Hematopoietic multipotent progenitor cell (in vitro differentiated cells): ENCODE measurements at places on chromosomes 6 and 20.

- peak; percentile 45 for DNase-seq
Measured at GRCh38 chr6:129936329-129937165, 75.4 kb upstream of the TMEM244 start.

- no peak for DNase-seq
Measured at GRCh38 chr6:132300323-132300949, 100.8 kb downstream of the MOXD1 start.

- no peak for DNase-seq
Measured at GRCh38 chr20:47274401-47275108, 81.9 kb downstream of the ZMYND8 start.

GRCh38 chr6:146357578-146358430, 185.8 kb upstream of the RAB32 start:
- DNase-seq, result no peak

DNA sequence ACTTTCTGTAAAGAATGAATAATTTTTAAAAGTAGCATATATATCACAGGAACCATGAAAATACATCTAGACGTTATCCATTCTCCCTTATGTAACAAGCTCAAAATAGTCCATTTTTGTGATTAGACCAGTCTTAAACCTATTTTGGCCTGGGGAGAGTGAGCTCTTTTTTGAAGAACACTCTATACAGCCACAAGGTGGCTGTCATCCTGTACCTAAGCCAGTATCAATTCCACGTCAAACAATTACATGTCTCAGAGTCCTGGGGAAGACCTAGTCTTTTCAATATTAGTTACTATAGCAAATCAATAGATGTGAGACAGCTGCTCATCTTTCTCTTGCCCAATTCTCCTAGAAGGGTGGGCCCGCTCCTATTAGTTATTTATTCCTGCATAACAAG, 28.4 kb downstream of the FBXO5 start:
- DNase-seq, result no peak

DNA sequence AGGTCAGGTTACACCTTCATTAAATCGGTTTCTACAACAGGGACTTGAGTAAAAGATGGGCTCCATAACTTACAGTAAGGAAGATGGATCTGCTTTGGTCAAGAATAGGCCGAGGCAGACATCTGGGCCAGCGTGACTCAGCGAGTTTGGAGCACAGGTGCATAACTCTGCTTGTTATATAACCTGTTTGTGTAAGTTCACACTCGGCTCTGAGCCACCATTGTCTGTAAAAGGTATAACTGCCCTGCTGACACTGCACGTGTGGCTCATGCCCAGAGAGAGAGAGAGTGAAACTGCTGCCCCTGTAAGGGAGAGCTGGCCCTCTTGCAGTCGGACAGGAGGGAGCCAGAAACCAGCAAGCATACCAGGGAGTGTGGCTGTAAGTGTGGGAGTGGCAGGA, 737.9 kb upstream of the SLC35B3 start:
- DNase-seq, result no peak

GRCh38 chr20:32440069-32440757, 82.1 kb downstream of the ASXL1 start:
- DNase-seq, result no peak

DNA sequence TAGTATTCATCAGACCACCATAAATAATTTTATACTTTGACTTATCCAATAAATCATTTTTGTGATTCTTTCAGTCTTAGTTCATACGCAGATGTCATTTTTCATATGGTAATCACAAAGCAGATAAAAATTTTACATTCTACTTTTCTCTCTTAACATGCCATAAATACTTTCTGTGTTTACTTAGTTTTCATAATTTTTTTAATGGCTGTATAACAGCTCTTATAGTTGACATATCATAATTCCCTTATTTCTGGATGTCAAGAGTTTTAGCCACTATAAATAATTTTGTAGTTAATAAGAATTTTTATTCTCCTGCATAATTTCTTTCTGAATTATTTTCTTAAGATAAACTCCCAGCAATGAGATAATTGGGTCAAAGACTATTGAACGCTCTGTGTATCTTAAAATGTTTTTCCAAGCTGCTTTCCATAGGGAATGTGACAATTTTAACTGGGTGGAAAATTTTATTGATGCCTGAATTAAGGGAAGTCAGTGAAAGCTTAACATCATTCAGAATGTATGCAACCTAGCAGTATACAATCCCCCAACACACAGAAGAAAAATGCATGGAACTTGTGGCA, 702.7 kb downstream of the EPM2A start:
- no peak for DNase-seq

GRCh38 chr20:51082988-51083387, 60.1 kb upstream of the KCNG1 start:
- DNase-seq, result no peak

DNA sequence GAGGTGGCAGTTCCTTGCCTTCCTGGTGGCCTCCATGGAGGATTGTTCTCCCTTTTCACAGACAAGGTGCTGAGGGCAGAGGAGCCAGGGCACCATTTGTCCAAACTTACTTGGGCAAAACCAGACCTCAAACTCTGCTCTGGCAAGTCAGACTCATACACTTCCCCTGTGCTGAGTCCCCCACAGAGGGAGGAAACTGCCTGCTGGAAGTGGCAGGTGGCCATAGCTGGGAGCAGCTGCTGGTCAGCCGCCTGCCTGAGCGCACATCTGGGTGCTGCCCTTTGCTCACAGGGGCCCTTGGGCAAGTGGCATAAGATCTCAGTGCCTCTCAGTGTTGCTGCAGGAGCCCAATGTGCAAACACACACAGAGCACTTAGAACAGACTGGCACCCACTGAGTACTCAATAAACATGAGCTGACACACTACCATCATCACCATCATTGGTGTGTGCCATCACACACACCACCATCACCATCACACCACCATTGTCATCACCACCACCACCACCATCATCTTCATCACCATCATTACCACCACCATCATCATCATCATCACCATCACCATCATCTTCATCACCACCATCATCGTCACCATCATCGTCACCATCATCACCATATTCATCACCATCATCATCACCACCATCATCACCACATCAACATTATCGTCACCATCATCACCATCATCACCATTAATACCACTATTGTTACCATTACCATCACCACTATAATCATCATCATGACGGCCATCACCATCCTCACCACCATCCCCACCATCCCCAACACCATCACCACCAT, 17.6 kb downstream of the NOL4L start:
- DNase-seq, result no peak

DNA sequence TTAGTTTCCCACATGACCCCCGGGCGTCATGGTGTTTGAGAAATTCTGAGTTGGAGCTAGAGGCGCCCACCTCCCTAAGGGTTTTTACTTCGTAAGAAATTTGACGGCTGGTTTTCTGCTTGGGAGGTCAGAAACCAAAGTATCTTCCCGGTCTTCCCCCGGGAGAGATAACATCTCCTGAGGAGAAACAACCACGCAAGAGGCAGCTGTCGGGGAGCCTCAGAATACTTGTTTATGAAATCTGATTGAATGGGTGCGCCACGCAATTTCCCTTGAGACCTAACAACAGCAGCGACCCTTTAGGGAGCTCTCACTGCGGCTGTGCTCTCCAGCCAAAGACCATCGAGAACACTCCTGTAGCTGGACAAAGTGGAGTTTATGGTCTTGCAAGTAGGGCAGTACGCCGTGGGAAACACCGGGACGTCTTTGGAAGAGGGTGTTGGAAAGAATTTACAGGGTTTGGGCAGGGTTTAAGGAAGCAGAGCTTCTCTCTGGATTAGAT, 608 bp upstream of the EIF2S2 start:
- DNase-seq, result no peak

DNA sequence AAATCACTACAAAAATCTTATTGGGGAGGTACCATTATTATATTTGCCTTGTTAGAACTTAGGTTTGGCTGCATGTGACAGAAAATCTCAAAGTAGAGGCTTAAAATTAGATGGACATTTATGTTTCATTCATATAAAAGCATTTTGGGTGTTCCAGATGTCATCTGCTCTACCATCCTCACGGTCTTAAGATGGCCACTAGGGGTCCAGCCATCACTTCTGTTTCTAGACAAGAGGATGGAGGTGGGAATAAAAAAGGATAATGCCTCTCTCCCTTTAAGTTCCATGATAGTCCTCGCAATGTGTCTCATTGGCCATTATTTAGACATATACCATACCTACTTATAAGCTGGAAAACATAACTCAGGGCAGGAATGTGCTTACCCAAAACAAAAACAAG, 929.5 kb downstream of the KIF16B start:
- no peak for DNase-seq

DNA sequence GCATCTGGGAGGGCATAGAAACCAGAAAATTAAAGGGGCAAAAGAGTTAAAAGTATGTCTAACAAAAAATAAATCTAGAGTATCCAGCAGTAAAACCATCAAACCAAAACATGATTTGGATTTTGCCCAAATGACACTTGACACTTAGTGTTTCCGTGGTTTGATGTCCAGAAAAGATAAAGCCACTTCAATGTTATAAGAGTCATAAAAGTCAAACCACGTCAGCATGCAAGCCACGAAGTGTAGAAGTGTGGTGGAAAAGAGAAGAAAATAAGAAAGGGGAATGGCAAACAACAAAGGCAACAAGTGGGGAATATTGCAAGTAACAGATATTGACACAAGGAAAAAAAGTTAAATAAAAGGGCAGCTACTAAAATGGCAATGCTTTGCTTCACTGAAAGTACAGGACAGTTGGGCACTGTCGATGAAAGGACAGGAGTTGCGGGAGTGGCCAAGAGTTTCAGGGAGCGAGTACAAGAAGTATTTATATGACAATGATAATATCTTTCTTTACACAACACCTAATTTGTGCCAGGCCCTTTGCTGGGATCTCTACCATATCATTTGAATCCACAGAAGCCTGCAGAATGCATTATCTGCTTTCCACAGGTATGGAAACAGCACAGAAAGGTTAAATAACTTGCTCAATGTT, 6.3 kb upstream of the HDDC2 start:
- DNase-seq, result peak; percentile 18

DNA sequence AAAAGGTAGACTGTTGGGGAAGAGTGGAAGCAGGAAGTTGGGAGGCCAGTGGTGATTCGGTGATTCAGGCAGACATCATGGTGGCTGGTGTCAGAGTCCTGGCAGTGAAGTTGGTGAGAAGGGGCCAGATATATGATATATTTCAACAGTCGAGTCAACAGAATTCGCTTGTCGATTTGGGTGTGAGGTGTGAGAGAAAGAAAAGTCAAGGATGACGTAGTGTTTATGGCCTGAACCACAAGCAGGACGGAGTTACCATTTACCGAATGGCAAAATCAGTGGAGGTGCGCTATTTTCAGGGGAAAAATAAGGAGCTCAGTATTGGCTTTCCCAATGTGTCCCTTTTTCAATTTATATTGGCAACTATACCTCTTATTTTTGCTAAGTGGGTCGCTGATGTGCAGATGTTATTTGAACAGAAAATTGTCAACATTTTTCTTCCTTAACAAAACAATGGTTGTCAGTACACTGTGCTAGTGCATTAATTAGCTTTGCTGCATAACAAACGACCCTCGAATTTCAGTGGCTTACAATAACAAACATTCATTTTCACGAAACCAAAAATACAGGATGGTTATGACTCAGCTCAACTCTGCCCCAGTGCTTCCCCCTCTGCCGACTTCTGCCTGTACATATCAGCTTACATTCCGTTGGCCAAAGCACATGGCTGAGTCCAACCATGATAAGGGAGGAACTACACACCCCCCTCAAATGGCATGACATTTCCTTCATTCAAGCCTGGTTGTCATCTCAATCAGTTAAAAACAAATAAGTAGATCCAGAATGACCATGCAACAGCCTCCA, 255.0 kb upstream of the ZFP64 start:
- no peak for DNase-seq

DNA sequence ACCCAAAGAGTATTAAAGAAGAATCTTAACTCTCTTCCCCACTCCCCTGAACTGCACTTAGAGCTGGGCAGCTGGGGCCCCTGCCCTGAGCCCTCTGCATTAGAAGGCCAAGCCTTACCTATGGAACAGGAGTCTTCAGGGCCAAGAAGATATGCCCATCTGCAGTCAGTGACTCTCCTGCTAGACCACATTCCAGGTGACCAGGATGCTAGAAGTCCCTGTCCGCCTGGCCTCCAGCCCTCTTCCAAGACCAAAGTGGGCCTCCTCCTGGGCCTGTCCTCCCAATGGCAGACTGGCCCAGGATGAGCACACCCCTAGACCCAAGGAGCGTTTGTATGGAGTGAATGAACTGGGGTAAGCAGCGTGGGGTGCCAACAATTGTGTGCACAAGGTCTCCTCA, 259.1 kb downstream of the LY86 start:
- no peak for DNase-seq

GRCh38 chr20:6074145-6074561, 20.3 kb upstream of the LRRN4 start:
- peak; percentile 25 for DNase-seq
